Cardiac fibroblast (primary cell): ENCODE measurements at places on chromosomes 3 and 15.
A peak's percentile ranks its signal among the peaks of the same experiment; 100 is the strongest.

GRCh38 chr3:194205675-194206133 lies 69.8 kb downstream of the HES1 start:
- no peak for DNase-seq

DNA sequence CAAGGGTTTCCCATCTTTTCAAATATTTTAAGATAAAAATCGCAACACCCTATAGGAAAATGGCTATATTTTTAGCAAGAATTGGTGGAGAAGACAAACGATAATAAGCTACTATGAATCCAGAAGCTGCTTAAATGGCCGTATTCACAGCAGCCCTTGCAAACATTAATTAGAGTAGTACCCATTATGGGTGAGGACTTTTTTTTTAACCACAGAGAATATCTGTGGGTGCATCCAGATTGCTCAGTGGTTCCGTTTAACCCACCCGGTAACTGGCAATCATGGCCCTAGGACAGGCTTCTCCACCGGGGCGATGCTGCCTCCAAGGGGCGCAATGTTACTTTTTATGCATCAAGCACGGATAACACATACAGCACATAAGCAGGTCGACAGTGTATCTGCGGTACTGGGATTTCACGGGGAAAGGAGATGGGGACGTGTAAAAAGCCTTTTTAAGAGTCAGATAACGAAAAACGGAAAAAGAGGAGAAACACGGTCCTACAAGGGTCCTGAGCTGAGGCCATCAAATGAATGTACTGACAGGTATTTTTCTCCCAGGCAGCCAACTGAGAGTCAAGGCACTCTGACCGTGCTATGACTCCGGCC lies 968 bp upstream of the TMEM266 start:
- DNase-seq: no peak

- DNase-seq: peak; percentile 20
These were observed 6.6 kb upstream of the POLQ start for GRCh38 chr3:121552379-121552778.

GRCh38 chr15:63218100-63218808 lies 28.8 kb downstream of the RAB8B start:
- peak; percentile 69 for DNase-seq

DNA sequence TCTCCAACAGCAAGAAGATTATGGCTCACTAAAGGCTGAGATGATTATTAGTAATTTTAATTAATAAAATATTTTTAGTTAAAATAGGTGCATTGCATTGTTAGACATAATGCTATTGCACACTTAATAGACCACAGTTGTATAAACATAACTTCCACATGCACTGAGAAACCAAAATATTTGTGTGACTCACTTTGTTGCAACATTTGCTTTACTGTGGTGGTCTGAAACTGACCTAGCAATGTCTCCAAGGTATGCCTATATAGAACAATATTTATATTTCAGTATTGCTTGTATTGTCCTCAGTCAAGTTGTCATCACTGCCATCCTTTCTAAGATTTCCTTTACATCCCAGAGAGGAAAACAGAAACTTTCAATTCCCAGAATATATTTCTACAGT lies 1215.2 kb downstream of the SI start:
- DNase-seq: no peak

- DNase-seq: no peak
These were observed 13.7 kb upstream of the ABHD2 start for GRCh38 chr15:89074402-89075012.

- no peak for DNase-seq
These were observed 158.5 kb downstream of the FBLN2 start for GRCh38 chr3:13707456-13707855.

DNA sequence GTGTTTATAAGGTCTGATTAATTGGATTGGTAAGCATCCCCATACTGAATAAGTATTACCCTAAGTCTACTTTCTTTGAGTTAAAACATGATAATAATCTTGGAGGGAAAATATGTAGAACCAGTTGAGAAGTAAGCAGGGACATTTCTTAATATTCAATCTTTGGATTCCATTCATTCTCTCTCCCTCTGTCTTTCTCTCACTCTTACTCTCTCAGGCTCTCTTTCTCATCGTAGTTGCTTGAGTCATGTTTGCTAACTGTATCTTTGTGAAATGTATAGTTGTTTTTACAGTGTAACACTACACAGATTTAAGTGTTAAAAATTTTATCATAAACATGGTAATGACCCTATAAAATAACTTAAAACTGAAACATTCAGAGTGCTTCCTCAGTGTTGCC lies 163.8 kb downstream of the RSRC1 start:
- DNase-seq: no peak

DNA sequence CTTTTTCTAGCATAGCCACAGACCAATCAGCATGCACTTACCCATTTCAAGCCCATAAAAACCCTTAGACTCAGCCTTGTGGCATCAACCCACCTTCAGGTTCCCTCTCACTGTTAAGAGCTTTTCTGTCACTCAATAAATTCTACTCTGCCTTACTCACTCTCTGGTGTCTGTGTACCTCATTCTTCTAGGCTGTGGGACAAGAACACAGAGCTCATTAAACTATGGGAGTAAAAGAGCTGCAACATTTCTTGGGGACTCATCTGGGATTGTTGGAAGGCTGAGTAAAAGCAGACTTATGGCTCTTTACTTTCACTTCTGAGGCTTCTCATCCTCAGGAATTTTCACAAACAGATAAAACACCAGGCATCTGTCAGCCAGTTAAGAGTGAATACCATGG lies 879.3 kb downstream of the ROBO2 start:
- no peak for DNase-seq

GRCh38 chr3:98371186-98371585 lies 17.5 kb downstream of the OR5K4 start:
- no peak for DNase-seq
